SK-N-MC (cell line): ENCODE measurements at places on chromosomes 1 and 21.

DNA sequence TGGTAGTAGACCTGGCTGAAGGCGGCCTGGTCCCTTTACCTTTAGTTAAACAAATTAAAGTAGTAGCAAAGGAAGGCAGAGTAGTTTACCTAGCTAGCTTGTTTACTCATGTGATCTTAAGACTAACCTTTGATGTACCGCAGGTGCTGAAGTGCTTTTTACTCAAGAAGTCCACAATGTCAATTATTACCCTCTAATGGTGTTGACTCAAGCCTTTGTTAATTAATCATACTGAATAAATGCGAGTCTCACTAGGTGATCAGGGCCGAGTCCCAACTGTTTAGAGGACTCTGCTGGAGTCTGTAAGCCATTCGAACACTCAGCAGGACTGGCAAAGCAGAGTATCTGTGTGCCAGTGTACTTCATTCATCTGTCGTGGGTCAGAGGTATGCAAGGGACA, 381.1 kb upstream of the NCAM2 start:
- DNase-seq, result no peak

GRCh38 chr1:175410560-175410959, 218.0 kb upstream of the KIAA0040 start:
- no peak for DNase-seq

GRCh38 chr1:30159015-30159414, 564.4 kb downstream of the MATN1 start:
- DNase-seq, result no peak

GRCh38 chr1:35564884-35565741, 7.5 kb downstream of the NCDN start:
- no peak for DNase-seq

DNA sequence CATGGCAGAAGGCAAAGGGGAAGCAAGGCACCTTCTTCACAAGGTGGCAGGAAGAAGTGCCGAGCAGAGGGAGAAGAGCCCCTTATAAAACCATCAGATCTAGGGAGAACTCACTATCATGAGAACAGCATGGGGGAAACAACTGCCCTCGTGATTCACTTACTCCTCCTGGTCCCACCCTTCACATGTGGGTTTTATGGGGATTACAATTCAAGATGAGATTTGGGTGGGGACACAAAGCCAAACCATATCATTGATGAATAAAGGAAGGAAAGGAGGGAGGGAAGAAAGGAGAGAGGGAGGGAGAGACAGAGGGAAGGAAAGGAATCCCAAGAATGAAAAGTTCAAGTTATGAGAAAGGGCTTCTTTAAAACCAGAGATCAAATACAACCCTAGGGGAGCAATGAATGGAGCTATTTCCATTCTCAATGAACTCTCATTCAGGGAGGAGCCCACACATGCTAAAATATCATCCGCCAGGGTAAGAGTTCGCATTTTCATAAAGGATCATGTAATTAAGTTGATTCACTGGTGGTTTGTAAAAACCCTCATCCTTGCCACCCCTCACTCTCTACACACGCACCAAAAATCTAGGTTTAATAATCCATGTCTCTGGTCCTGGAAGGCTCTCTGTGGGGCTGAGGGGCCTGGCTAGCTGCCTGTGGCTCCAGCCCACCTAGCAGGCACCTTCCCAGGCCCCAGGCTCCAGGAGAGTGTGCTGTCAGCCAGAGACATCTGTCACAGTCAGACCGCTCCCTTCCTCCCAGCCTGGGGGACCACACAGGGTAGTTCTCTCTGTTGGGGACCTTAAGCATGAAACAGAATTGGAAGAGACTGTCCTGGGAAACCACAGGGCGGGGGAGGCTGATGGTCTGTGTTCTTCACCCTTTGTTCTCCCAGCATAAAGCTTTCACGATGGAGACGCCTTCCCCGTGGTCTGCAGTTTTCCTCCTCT, 94.0 kb downstream of the CCDC185 start:
- DNase-seq, result no peak

- no peak for DNase-seq
These were observed 440.4 kb upstream of the RUNX1 start for GRCh38 chr21:35489389-35489980.

GRCh38 chr1:41325801-41326200, 35.4 kb upstream of the FOXO6 start:
- no peak for DNase-seq

DNA sequence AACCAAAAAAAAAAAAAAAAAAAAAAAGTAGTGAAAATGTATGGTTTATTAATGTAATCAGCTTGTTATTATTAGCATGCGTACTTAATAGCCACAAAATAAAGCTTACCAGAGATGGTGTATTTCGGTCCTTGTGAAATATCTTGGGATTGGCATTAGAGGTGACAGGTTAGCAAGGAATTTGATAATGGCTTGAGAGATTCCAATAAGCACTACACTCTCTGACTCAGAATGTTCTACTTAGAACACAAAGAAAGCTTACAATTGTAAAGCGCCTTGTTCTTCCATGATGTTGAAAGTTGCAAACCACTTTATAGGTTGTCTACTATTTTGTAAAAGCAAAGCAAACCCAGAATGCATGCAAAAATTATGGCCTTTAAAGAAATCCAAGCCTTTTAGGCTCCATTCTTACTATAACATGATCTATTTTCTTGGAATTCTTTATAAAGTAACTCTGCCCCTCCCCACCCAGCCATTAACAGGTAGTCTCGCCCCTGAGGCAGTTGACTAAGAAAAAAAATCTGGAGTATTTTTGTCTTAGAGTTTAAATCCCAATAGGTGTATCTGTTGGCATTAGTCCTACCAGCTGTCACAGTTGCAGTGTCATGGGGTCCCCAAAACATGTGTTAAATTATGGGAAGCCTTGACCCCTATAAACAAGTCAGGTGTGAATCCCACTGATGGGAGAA, 129.2 kb downstream of the DHRS3 start:
- no peak for DNase-seq

GRCh38 chr1:78360584-78360983, 130.2 kb upstream of the PTGFR start:
- DNase-seq, result no peak

GRCh38 chr1:39947260-39947659, 7.7 kb upstream of the MFSD2A start:
- DNase-seq, result no peak

GRCh38 chr1:220767312-220768125, 19.2 kb upstream of the MTARC1 start:
- DNase-seq, result no peak

- no peak for DNase-seq
These were observed 49.7 kb downstream of the SIPA1L2 start for GRCh38 chr1:232579958-232580941.

DNA sequence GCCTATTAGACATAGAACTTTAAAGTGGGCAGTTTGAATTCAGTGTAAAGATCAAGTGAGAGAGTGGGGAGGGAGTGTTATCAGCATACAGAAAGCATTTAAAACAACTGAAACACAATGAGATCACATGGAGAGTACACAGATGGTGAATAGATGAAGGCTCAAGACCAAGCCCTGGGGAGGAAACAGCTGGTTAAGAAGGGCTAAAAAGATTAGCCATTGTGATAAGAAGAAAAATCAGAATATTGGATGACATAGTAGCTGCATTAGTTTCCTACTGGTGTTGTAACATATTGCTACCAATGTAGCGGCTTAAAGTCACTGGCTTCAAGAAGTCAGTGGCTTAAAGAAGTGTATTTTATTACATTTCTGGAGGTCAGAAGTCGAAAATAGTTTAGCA, 443.4 kb upstream of the RGS18 start:
- DNase-seq, result no peak

DNA sequence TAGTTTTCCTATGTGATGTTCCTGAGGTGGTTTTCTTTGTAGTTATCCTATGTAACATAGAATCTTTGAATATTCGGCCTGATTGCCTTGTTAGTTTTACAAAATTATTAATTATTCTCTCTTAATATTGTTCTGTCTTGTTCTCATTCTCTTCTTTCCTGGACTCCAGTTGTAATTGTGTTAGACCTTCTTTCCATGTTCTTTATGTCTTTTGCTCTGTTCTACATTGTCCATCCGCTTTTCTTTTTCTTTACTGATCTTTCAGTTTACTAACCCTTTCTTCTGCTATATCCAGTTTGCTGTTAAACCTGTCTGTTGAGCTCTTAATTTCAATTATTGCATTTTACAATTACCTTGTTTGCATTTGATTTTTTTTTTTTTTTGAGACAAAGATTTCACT, 89.3 kb downstream of the PEX14 start:
- no peak for DNase-seq

DNA sequence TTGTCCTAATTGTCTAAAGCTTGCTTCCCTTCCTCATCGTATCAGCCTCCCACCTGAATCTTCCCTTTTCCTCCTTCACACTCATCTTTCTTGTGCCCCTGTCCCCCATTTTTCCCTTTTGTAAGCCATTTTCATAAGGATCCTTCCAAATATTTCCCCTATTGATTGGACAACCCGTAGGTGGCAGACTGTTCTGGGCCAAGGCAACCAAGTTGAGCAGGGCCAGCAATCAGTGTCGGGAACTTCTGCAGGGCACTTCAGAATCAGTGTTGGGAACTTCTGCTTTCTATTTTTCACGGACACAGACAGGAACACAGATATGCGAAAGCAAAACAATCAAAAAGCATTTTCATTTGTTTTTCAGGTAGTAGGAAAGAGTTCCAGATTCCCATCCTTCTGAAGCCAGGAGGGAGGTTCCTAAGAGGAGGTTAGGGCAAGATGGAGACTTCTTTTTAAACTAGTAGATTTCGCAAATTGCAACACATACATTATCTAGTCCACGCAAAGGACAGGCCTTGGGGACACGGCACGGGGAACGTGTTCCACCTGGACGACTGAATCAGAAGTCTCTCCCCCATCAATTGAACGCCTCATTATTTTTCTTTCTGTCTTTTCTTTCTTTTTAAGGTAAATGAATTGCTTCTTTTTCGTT, 691 bp upstream of the MPZL1 start:
- no peak for DNase-seq

GRCh38 chr1:233863901-233864545, 40.5 kb upstream of the SLC35F3 start:
- DNase-seq, result no peak

GRCh38 chr1:2187619-2188018, 7.0 kb downstream of the FAAP20 start:
- DNase-seq, result no peak

DNA sequence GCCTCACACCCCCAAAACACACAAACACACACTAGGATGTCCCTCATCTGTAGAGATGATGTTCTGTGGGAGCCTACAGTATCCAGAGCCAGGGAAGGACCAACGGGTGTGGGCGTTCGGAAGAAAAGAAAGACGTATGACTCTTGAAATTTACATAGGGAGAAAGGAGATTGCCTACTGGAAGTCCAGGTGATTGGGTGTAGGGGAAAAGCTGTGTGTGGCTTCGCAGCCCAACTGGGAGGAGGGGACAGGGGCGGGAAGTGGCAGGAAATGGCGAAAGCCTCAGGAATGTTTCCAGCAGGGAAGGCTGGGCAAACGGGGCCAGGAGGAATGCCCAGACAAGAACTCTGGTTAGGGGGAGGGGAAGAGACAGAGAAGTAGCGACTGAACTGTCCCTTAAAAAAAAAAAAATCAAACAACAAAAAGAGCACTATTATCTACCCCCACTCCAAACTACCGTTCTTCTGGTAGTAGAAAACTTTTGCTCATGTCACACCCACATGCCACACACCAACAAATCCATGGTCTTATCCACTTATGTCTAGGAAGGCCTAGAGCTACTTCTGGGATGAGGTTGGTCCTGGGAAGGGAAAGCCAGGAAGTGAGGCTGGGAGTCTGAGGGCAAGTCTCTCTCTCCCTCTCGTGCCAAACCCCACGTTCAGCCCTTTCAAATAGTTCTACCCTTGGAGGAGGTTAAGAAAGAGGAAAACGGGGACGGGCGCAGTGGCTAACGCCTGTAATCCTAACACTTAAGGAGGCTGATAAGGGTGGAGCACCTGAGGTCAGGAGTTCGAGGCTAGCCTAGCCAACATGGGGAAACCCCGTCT, 1.8 kb upstream of the CKS1B start:
- no peak for DNase-seq

GRCh38 chr1:87052961-87053360, 138.5 kb downstream of the HS2ST1 start:
- no peak for DNase-seq

GRCh38 chr1:88149686-88150085, 534.4 kb upstream of the PKN2 start:
- DNase-seq, result no peak

DNA sequence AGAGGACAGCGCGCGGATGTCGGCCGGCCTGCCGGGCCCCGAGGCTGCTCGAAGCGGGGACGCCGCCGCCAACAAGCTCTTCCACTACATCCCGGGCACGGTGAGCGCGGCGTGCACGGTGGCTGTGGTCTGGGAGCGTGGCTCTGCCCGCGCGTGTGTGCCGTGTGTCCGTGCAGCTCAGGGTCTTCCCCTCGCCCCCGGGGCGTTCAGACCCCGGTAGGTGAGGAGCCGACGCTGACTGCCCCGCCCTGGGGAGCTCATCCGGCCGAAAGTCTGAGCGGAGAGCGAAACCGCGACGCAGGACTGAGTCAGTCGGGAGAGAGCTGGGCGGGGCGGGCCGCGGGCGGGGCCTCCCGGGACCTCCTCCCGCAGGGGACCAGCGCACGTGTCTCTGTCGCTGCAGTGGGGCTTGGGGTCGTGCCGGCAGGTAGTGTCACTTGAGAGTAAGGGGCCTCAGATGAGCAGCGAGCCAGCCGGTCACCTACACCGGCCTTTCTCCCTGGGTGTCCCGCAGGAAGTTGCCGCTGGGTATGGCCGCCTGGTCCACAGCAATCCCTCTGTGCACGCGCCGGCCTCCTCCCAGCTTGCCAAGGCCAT, 520 bp downstream of the PLEKHN1 start:
- DNase-seq, result no peak

DNA sequence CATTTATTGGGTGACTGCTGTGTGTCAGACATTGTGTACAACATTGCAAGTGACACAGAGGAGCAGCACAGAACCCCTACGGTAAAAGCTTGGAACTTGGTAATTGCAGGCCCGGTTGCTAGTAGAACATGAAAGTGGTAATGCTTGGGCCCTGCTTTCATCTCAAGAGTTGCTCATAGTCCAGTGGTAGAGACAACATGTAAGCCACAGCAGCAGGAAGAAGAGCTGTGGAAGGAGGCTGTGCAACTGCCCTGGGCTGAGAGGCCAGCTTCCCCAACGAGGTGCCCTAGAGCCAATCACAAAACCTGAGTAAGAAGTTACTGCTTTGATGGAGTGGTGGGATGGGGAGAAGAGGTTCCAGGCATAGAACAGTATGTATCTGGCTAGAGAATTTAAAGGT, 18.4 kb downstream of the CNIH4 start:
- no peak for DNase-seq

DNA sequence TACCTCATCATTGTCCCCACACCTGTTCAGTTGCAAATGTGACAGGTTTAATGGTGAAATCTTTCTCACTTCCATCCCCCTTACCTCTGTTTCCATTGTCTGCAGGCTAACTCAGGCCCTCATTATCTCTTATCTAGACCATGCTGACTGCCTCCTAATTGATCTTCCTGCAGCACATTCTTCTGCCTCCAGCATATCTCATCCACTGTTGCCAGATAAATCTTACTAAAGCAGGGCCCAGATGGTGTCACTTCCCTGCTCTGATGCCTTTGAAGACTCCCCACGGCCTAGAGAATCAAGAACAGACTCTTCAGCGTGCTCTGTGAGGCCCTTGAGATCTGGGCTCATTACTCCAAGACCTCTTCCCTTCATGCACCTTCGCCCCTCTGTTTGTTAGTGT, 230.1 kb downstream of the DUSP10 start:
- no peak for DNase-seq

GRCh38 chr1:115258302-115258866, 79.7 kb downstream of the NGF start:
- no peak for DNase-seq
